Activated CD4-positive, alpha-beta T cell treated with anti-CD3 and anti-CD28 coated beads for 36 hours (primary cell): ENCODE measurements at places on chromosomes 12 and 14.

- DNase-seq: peak; percentile 48
Observed at GRCh38 chr12:108193917-108194316, 64.8 kb downstream of the WSCD2 start.

DNA sequence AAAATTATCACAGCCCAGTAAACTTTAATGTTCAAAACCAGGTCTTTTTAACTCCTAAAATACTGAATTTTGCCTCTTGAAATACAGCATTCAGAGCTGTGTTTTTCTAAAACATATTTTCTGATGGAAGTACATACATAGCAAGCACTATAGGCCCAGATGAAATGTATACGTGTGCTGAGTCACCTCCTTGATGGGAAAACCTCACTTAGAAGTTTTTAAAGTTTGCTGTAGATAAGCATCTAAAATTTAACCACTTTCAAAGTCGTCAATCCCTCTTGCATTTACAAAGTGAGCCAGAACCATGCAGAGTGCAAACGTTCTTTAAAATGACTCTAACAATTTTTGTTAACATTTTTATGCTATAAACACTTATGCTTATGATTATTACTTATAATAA is 618.8 kb downstream of the RPS29 start:
- DNase-seq: no peak

GRCh38 chr12:42757624-42758119 is 168.1 kb upstream of the PRICKLE1 start:
- DNase-seq: no peak

- DNase-seq: no peak
Observed at GRCh38 chr12:98592825-98593322, 612 bp upstream of the SLC25A3 start.

DNA sequence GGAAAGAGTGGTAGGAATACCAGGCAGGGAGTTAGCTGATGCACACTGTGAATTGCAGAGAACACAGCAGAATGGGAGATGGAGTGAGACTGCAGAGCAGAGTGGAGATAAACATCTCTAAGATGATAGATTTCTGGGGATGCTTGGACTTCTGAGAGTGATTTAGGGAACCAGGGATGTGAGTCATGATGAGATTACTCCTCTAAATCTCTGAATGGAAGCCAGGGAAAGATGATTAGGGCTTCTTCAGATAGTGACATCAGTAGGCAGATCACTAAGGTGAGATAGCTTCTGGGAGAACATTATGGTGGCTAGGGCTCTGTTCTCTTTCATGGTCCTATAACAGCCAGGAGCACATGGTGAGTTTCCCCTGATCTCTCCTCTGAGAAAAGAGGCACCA is 501.5 kb upstream of the USP15 start:
- no peak for DNase-seq

- DNase-seq: no peak
Observed at GRCh38 chr12:59093073-59093772, 172.9 kb upstream of the LRIG3 start.

- DNase-seq: no peak
Observed at GRCh38 chr14:35362450-35362849, 42.1 kb downstream of the NFKBIA start.

DNA sequence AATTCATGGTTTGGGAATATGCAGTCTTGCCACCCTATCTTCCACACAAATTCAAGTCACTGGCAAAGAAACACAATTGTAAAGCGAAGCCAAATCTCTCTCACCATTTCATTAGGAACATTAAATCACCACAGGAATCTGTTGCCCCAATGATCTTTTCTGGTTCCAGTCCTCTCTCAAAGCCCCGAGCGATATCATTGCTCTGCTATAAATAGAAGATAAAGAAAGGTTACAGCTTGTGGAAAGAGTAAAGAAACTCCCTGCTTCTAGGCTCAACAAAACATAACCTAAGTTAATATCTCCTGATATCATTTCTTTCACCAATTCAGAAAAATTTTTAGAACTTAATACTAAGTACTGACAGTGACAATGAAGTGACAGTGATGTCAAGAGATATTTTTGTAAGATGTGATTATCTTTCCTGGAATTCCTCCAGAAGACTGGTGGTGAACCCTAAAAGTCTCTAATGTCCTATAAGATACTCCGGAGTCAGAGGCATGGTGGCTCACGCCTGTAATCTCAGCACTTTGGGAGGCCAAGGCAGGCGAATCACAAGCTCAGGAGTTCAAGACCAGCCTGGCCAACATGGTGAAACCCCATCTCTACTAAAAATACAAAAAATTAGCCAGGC is 33.8 kb downstream of the CBX5 start:
- DNase-seq: no peak

DNA sequence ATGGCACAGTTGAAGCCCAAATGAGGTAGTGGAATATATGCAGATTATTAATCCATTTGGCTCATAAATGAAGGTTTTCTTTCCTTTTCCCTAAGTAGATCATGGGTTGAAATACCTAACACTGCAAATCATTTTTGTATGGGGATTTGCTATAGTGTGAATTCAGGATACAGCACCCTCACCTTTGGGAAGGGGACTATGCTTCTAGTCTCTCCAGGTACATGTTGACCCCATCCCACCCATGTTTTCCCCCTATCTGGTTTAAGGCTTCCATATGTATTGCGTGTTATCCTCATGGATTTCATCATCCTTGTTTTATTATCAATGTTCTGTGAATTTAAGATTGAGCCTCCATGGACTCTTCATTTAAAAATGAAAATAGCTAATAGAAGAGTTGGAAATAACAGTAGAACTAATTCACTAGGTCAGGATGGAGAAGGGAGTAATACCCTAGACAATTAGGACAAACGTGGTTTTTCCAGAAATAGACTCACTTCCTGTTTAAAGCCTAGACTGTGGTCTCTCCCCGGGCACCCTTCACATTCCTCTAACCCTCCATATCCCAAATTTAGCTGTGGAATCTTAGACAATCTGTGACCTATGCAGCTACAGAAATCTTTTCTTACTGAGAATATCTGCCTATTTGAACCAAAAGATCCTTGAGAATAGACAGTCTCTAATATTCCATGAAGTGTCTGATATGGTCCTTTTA is 56.5 kb downstream of the DAD1 start:
- DNase-seq: no peak

GRCh38 chr14:90177539-90178189 is 78.7 kb upstream of the PSMC1 start:
- DNase-seq: no peak

DNA sequence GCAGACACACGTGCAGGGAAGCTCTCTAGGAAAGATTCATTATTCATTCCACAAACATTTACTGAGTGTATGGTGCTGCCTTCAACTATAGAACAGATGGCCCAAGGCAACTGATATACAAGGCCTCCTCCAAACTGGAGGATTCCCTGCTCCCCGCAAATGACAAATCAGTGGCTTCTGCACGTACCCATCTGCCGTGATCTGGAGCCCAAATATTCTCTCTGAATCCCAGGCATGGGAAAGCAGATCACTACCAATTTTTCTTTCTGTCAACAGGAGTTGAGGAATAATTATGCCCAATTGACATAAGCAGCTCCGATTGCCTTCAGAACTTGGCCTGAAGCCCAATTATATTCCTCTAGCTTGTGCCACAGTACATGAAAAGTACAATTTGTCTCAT is 174.2 kb upstream of the CCDC196 start:
- DNase-seq: no peak

- DNase-seq: no peak
Observed at GRCh38 chr12:8709124-8709830, 11.5 kb downstream of the RIMKLB start.

GRCh38 chr12:102950107-102950949 is 7.1 kb upstream of the ASCL1 start:
- no peak for DNase-seq

GRCh38 chr14:20797164-20797563 is 5.5 kb downstream of the RNASE1 start:
- DNase-seq: no peak

DNA sequence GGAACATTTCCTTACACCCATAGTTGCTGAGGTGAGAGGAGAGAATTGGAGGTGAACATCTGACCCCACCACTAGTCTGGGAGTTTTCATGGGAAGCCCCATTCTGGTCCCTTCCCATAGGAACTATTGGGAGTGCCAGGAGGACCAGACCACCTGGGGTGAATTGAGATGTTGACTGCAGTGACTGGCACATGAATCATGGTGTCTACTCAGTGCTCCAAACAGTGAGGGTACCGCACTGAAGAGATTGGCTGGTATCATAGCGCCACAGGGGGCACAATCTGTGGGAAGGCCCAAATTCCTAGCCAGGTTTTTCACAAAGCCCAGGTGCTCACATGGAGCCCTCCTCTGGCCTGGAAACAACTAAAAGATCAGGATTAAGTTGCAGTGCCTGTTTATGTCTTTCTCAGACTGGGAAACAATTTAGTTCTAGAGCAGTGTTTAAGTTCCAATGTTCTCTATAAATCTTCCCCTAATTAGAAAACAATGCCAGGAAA is 3.7 kb upstream of the RNASE9 start:
- no peak for DNase-seq

- DNase-seq: no peak
Observed at GRCh38 chr12:104230304-104231095, 14.9 kb downstream of the TXNRD1 start.

DNA sequence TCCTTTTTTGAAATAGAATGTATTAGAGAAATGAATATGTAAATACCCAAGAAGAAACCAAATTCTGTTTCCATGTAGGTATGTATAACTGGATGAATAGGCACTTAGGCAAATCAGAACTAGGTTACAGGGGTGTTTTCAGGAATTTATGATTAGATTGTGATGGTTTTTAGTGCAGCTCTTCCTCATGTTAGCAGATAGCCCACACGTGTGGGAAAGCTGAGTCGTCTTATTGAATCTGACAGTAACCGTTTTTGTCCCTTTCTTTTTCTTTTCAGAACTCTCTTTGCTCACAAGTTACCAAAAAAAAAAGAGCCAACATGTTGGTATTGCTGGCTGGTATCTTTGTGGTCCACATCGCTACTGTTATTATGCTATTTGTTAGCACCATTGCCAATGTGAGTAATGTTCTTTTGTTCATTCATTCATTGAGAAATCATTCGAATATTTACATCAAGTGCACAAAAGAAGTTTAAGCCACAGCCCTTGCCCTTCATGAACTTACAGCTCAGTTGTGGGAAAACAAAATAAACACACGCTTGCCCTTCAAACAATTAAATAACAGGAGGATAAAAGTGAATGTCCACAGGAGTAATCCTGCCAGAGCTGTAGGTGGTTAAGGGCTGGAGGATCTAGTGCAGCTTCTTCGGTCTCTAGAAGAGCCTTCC is 14.8 kb downstream of the EMP1 start:
- DNase-seq: peak; percentile 64

- DNase-seq: no peak
Observed at GRCh38 chr12:20188930-20189653, 179.2 kb upstream of the PDE3A start.

DNA sequence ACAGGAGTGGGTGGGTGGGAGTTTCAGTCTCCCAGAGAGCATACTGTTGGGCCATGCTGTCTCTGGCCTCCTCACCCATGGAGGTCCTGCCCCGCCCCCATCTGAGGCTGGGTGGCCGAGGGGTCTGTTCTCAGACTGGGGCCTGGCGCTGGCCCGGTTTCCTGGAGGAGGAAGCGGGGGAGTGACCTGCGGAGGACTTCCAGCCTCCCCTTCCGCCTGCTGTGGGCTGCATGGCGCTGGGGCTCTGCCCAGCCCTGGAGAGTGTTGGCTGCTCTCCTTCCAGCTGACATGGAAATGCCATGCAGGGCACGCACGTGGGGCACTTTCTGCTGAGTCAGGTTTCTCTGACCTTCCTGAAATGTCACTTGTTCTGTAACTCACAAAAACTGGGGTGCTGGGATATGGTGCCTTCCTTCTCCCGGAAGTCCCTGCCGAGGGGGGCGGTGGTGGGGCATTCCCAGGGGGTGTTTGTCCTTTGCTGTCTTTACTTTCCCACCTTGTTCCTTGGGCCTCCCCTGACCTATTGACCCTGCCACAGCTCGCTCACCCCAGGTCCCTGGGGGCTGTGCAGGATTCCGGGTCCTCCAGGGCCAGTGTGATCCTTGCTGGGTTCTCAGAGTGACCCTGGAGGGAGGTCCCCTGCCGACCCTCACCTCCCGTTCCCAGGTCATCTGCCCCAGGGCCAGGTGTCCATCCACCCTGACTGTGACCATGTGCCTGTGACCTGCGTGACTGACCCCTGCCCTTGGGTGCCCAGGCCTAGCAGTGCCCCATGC is 23.6 kb downstream of the PACS2 start:
- no peak for DNase-seq

- no peak for DNase-seq
Observed at GRCh38 chr12:93616584-93617101, 44.2 kb downstream of the SOCS2 start.

GRCh38 chr12:11408096-11408495 is 12.7 kb upstream of the PRB2 start:
- DNase-seq: no peak

DNA sequence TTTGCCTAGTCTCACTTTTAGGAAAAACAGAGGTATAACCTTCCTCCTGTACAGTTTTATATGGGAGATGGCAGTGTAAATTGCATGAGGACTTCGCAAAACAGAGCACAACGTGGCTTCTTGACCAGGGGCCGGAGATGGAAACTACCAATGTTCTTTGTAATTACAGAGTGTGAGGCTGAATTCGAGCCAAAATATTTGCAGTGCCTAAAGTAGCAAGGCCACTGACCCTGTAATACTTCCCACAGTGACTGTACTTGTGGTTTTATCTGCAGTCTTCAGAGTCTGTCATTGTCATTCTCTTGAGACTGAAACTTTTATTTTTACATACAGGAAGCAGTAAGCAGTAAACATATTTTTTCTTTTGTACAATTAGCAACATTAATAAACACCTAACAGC is 98.9 kb downstream of the RERG start:
- no peak for DNase-seq

- no peak for DNase-seq
Observed at GRCh38 chr12:26410689-26411088, 215.3 kb downstream of the SSPN start.
